Dermis microvascular lymphatic vessel endothelial cell (primary cell): ENCODE measurements at places on chromosomes 6 and 20. TPM values are rescaled to one million over a fixed set of nuclear protein-coding genes. Genes with fewer than 3 reads are reported as not detected.
A peak's percentile ranks its signal among the peaks of the same experiment; 100 is the strongest.

Gene GNAS-AS1
- under 0.01 TPM in 2 replicates for total RNA-seq

Gene HFE
- total RNA-seq: 2.4 and 3.0 TPM in 2 replicates

Gene CNR1
- total RNA-seq: under 0.01 TPM in 1 of 2 replicates, not detected in the other

- DNase-seq: no peak
Observed at GRCh38 chr20:18259730-18260129, 28.6 kb upstream of the ZNF133 start.

DNA sequence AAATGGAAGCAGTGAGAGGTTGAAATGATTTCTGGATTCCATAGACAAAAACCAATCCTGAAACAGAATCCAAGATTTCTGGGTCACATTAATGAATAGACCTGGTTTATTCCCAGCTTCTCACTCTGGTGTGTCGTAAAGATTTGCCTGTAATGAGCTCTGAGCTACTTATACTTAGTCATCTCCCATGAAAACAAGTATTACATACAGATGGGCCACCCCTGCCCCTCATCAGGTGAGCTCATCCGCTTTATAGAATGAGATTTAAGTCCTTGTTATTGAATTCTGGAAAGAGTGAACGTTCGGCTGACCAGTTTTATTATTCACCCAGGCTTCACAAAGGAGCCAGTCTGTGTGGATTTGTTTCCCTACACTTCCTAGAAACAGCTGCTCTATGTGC lies 47.1 kb upstream of the TMEM181 start:
- DNase-seq: no peak

DNA sequence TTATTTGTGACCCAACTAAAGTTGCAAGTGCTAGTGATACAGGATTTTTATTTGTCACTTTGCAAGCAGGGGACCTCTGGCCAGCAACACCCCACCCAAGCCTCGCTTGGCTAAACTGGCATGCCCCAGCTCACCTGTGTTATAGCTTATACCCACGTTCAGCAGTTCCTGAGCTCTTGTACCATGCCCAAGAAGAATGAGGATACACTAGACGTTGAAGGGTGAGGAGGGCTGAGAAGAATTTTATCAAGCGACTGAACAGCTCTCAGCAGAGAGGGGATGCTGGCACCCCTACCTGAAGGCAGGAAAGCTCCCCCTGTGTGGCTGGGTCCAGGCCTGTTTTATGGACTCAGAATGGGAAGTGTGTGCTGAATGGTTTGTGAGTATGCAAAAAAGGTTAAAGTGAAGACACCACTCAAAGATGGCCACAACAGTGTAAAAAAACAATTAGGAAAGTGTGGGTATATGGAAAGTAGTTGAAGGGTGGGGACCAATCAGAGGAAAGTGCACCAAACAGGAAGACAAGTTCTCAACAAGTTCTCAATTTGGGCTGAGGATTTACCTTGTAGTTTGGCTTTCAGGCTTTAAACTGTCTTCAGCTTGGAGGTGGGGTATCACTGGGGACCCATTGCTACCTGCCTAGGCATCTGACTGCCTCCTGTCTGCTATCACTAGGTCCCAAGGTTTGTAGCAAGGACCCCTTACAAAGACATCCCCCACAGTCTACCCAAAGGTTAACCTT lies 15.0 kb downstream of the BTN2A1 start:
- DNase-seq: no peak

GRCh38 chr20:19212821-19213502 lies 520 bp downstream of the SLC24A3 start:
- DNase-seq: peak; percentile 20

DNA sequence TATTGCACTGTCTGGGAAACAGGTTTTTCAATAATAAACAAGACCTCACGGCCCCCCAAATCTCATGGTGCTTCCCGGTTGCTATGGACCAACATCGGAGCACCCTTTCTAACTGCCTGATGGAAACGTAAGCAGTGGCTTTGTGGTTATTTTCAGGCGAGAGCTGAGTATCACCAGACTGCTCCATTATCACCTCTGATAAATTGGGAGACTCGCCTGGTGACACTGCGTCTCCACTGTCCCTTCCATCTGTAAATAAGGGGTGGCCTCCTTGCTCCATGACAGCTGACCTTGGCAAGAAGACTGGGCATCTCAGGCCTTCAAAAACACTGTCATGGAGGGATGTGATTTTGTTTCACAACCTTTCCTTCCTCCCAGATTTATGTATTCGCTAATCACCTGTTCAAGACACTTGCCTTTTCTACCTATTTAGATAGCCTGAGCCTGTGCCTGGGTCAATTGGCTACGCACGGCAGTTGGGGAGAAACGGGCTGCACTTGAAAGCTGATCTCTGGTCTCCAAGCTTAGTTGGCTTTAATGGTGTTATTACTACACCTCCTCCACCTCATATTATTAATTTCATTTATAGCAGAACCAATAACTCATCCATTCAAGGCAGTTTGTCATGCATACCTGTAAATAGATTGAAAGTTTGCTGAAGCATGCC lies 17.7 kb upstream of the CDH4 start:
- no peak for DNase-seq

DNA sequence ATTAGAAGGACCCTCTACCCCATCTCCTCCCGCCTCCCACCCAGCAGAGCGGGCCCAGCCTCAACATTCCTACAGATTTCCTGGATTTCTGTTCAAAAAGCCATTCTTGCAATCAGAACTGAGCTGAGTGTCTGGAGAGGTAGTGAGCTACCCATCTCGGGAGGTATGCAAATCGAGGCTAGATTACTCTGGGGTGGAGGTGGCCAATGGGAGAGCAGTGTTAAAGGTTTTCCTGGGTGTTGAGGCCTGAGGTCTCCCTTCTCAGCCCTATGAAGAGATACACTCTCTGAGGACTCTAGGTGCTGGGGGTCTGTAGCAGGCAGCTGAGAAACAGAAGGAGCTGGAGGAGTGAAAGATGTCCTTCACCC lies 57.0 kb downstream of the CD40 start:
- DNase-seq: no peak

DNA sequence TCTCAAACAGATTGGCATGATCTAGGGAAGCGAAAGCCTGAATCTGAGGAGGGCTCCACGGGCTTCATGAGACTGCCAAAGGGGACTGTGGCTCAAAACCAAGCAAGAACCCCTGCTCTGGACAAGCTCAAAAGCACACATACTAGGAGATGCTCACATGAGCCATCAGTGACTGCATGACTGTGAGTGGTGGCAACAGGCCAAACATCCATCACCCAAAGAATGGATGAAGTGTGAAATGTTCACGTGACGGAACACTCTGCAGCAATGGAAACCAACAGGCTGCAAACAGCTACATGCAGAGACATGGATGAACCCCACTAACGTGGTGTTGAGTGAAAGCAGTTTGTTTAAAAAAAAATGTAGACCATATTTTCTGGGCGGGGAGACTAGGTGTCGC lies 136.3 kb downstream of the PREX1 start:
- DNase-seq: no peak
